Activated T-cell treated with anti-CD3 and anti-CD28 coated beads for 48 hours (primary cell): ENCODE measurements at places on chromosomes 12 and 14.
A peak's percentile ranks its signal among the peaks of the same experiment; 100 is the strongest.

DNA sequence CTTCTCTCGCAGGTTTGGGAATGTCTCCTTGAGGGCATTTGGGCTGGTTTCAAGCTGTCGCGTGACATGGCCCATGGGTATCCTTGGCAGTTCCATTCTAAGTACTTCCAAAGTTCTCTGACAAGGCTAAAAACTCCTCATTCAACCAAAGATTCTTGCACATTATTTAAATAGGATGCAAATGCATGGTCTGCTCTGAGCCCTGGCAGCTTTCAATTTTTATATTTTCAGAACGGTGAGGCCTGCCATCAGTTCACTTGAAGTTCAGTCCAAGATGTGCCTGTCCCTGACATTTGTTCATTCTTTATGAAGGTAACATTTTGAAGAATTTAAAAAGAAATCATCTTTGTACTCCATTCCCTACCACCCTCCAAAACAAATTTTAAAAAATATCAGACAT, 160.0 kb downstream of the KCNA5 start:
- DNase-seq, result no peak

DNA sequence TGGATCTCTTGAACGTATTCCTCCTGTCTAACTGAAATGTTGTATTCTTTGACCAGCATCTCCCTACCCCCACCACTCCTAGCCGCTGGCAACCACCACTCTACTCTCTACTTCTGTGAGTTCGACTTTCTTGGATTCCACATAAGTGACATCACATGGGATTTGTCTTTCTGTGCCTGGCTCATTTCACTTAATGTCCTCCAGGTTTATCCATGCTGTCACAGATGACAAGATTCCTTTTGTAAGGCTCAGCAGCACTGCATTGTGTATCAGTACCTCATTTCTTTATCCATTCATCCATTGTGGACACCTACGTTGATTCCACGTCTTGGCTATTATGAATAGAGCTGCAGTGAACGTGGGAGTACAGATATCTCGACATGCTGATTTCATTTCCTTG, 10.5 kb downstream of the PRKAB1 start:
- no peak for DNase-seq

- DNase-seq, result peak; percentile 43
Measured at GRCh38 chr12:55743406-55744339, 751 bp downstream of the GDF11 start.

GRCh38 chr14:102192840-102193502, 53.3 kb downstream of the WDR20 start:
- DNase-seq, result no peak

DNA sequence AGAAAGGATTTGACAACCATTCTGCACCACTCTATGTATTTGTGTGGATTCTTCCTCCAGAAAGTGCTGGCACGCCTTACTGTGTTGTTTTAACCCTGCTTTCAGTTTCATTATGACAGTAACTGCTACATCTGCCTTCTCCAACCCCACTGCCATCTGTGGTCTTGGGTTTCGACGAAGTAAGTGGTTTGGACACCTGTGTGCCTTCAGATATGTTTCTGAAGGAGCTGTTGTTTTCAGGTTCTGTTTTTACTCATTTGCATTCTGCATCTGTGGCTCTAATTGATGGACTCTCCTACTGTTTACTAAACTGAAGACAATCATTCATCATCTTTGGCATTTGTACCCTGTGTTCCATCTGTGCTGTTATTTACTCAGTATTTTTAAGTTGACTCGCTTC, 4.1 kb downstream of the TSHR start:
- DNase-seq, result no peak

DNA sequence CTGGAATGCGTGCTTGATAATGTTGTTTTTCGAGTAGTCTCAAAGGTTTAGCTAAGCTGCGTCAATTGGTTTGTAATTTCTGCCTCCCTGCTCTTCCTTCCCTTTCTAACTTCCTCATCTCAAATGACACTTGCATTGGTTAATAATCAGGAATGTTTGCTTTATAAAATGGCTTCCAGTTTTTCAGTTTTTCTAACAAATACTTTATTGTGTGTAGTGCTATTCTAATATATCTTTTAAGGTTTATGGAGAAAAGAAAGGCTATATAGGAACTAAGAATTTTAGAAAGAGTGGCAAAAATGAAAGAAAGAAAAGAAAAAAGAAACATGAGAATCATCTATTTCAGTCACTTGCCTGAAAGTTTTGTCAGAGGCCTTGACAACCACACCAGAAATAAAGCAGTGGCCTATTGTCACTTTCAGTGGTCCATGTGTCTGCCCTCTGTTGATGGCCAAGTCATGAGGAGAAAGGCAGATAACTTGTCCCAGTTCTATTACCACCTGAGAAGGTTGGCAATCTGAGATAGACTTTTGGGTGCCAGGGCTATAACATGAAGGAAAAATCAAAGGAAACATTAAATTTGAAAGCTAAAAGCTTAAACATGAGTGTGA, 221.9 kb upstream of the KITLG start:
- no peak for DNase-seq

DNA sequence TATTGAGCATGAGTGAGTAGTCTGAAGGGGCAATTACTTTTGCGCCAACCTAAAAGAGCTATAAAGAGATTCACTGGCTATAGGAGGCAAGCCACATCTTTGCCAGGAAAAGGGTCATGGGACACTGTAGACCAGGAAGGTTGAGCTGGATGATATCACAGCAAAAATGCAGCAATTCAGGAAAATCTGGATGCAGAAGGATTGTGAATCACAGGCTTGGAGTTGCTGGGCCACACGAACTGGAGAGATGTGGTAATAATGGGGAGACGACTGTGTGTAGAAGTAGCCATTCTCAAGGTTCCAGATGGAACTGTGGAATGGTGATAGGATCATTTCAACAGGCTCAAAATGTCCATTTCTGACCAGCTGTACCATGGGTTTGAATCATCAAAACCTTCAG, 151.4 kb upstream of the DAAM1 start:
- DNase-seq, result no peak

- DNase-seq, result no peak
Measured at GRCh38 chr14:74891870-74892269, 10.2 kb downstream of the DLST start.

DNA sequence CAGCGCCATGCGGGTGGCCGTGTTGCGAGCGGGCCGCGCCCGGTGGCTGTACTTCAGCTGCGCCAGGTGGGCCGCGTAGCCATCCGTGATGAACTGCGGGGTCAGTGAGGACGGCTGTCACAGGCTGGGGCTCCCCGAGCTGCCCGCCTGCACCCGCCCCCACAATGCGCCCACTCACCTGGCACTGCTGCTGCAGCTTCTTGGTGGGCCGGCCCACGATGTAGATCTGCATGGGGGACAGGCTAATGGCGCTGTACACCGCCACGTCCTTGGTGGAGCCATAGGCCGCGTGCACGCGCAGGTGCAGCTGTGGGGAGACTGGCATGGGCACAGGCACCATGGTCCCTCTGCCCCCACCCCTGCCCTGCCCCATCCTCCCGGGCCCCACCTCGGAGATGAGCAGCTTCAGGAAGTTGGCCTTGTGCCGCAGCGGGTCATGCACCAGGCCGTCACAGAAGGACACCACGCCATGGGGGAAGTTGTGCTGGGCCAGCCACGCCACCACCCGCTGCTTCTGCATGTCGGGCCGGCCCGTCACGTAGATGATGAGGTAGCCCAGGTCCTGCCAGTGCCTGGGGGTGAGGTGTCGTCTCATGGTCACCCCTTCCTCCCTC, 5.9 kb downstream of the ARL6IP4 start:
- DNase-seq, result no peak

DNA sequence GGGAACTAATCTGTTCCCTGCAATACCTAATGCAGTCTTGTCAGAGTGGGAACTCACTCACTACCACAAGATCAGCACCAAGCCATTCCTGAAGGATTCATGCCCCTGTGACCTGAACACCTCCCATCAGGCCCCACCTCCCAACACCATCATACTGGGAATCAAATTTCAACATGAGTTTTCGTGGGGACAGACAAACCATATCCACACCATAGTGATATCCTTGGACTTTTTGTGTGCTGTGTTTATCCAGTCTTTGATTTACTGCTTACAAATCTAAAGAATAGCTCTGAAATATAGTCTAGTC, 243.5 kb downstream of the FBXL14 start:
- DNase-seq, result no peak

- DNase-seq, result no peak
Measured at GRCh38 chr12:52860102-52860823, 11.5 kb upstream of the KRT78 start.
